ENCODE measurements at places on chromosomes 11 and 22. TPM values are rescaled to one million over a fixed set of nuclear protein-coding genes. Genes with fewer than 3 reads are reported as not detected.

- H3K4me1 ChIP-seq, result peaks cover 9% of the 10 kb centered on the region
- DNase-seq, result peak; percentile 89
- peaks cover 12% of the 10 kb centered on the region for H3K27me3 ChIP-seq
- H3K4me3 ChIP-seq, result no peak overlapping the region
Measured at GRCh38 chr11:73350908-73351636, 25.1 kb upstream of the RELT start.

GRCh38 chr22:17098379-17098819 lies 13.6 kb downstream of the IL17RA start:
- H3K4me1 ChIP-seq, result peaks cover 76% of the 10 kb centered on the region
- DNase-seq, result peak; percentile 86
- peak overlapping the region; percentile 50 for H3K27ac ChIP-seq
- no peaks in the 10 kb centered on the region for H3K27me3 ChIP-seq

DNA sequence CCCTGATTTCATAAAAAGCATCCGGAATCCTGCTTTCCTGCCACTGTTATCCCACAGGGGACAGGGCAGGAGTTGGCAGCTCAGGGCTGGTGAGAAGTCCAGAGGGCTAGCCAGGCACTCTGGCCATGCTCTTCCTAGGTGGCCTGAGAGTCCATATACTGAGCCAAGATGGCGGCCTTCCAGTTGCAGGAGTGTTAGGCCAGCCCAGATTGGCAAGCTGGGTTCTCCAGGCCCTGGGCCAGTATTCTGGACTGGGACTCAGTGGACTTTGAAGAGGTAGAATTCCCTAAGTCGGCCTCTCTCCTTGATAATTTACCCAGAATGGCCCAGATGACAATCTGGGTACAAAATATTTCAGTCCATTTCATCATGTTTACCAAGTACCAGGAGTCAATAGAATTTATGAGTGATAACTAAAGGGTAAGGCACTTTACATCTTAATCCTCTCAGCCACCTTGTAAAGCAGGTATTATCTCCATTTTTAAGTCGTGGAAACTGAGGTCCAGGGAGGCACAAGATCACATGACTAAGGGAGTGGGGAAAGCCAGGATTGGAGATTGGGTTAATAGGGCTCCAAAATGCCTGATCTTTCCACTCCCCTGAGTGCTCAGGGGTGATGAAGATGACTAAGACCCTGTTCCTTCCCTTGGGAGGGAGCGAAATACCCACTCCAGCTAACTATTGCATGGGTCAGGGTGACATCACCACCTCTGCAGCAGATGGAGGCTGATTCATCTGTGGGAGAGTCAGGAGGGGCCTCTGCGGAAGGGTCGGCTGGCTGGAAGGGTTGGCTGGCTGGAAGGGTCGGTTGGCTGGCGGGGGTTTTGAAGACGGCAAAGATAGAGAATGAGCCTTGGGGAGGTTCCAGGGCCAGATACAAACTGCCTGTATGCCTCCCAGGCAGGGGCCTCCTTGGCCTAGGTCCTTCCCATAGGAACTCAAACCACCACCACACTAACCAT lies 1.2 kb upstream of the MICALL1 start:
- H3K36me3 ChIP-seq, result no peaks in the 10 kb centered on the region
- peak overlapping the region; percentile 81 for H3K27ac ChIP-seq
- H3K4me1 ChIP-seq, result peaks cover 26% of the 10 kb centered on the region
- H3K27me3 ChIP-seq, result no peaks in the 10 kb centered on the region

GRCh38 chr11:90846628-90847027 lies 623.8 kb upstream of the CHORDC1 start:
- no peak for DNase-seq
- no peaks in the 10 kb centered on the region for H3K4me1 ChIP-seq
- H3K27me3 ChIP-seq, result no peaks in the 10 kb centered on the region

DNA sequence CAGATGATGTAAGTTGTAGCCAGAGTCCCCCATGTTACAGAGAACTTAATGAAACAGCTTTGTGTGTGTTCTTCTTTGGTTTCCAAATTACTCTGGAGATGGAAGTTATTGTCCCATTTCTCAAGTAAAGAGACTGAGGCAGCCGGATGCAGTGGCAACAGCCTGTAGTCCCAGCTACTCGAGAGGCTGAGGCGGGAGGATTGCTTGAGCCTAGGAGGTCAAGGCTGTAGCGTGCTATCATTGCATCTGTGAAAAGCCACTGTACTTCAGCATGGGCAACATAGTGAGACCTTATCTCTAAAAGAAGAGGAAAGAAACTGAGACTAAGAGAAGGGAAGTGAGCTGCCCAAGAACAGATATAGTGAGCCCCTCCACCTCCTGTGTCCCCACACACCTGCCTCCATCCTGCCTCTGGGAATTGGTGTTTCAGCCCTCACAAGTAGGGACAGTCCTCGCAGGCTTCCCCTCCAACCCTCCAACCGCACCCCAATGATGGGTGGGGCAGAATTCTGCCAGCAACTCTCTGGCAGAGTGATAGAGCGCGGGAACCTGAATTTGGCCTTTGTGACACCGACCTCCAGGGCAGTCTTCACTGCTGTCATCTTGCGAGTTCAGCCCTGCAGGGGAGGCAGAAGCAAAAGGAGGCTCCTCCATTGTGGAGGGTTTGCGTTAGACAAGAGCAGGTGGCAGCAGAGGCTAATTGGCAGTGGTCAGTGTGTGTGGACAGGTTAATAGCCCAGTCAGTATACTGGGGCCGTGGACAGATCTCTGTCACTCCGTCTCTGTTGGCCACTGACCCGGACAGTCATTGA lies 1.6 kb downstream of the PDXP start:
- no peak for DNase-seq
- H3K36me3 ChIP-seq, result peaks cover 18% of the 10 kb centered on the region
- H3K4me3 ChIP-seq, result peak overlapping the region; percentile 94
- H3K27me3 ChIP-seq, result no peaks in the 10 kb centered on the region

KLHL35 gene
- total RNA-seq, result 1.7 TPM

OR10A2 gene
- total RNA-seq, result not detected

ZNF280B gene
- total RNA-seq, result 2.8 TPM

OR52A1 gene
- not detected for total RNA-seq

GLYAT gene
- not detected for total RNA-seq

APOA4 gene
- not detected for total RNA-seq

Measured in activated CD4-positive, alpha-beta T cell treated with anti-CD3 and anti-CD28 coated beads, Interleukin-2, amount 10 ng/mL, durations not matched to agents 24 days and 14 days (primary cell).